ENCODE measurements at places on chromosomes 1 and 21.

- no peak for DNase-seq
Observed at GRCh38 chr1:21292984-21293536, 2.8 kb upstream of the ECE1 start.

- DNase-seq = no peak
Observed at GRCh38 chr1:226682871-226683814, 55.9 kb downstream of the ITPKB start.

DNA sequence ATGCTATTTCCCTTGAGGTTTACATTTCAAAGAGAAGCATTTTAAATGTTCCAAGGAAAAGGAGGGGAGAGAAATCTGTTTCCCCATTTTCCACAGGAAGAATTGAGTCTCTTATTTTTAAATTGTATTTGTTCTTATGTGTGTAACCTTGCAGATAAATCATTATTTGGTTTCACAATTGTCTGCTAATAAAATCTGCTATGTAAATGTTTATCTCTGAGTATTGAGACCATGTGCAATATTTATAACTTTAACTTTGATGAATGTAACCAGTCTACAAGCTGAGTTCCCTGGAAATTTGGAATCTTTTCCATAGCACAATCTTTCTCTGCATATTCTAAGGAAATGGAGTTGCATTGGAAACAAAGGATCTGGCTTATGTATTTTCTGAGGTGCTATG is 209.6 kb downstream of the PTBP2 start:
- no peak for DNase-seq

GRCh38 chr1:2187619-2188018 is 7.0 kb downstream of the FAAP20 start:
- no peak for DNase-seq

- DNase-seq = no peak
Observed at GRCh38 chr1:6909857-6910256, 124.6 kb downstream of the CAMTA1 start.
